ENCODE measurements at places on chromosomes 4 and X.

- DNase-seq, result no peak
Measured at GRCh38 chr4:147571036-147571770, 46.0 kb upstream of the TMEM184C start.

DNA sequence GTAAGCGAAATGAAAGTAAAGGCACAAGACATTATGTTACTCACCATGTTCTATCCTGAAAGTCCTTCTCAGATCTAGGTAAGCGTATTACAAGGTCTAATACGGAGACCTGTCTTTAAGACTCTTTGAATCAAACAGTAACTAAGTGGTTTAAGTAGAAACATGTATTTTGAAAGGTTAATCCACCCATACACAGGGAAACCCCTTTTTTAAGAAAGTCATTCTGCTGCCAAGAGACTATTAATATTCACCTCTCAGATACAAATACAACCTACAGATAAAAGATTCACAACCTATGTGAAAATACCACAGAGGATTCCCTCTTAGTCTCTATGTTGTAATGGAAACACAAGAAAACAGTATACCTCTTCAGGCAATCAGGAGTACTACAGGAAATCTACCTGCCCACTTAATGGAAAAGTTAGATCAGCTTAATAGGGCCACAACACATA lies 63.2 kb upstream of the TNIP3 start:
- DNase-seq, result no peak

GRCh38 chr4:23091711-23092110 lies 399.0 kb downstream of the GBA3 start:
- no peak for DNase-seq

GRCh38 chr4:30801876-30802275 lies 81.7 kb downstream of the PCDH7 start:
- DNase-seq, result no peak

DNA sequence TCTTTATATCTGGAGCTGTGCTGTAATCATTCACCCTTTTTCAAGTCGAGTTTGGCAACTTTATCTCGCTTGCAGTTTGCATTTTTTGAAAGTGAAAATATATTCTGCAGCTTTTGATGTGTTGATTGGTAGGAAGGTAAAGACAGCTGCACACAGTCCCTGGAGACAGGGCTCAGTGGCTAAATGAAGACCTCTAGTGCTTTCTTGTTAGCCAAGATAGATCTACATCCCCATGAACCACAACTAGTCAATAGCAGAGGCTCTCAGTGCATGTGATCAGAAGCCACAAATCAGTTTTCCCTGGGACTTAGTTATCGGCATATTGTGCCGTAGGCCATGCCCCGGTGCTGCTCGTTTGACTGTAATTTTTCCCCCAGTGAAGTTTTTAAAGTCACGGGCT lies 587.7 kb upstream of the PITX2 start:
- no peak for DNase-seq

DNA sequence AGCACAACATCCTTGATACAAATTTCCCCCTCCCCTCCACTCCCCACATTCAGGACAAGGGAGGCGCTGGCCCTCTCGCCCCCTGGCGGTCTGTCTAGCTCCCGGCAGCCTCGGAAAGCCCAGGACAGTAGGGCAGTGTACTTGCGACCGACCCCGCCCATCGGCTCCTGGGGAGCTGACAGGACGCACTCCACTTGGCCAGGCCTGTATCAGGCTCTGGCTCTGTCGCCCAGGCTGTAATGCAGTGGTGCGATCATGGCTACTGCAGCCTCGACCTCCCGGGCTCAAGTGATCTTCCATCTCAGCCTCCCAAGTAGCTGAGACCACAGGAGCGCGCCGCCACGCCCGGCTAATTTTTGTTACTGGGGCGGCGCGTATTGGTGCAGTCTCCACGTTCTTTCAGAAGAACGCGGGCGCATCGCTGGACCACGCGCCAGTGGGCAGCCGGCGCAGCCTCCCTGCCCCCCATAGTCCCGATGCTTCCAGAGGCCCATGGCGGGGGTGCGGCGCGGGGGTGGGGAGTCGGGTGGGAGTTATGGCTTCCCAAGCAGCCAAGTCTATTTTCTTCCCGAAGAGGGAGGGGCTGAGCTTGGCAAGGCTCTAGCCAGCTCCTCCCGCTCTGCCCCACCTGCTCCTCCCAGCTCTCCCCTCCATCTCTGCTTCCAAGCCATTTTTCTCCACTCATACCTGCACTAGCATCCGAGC lies 7.8 kb upstream of the AKAP14 start:
- peak; percentile 17 for DNase-seq

GRCh38 chr4:8033067-8033755 lies 93.5 kb upstream of the AFAP1 start:
- no peak for DNase-seq

- no peak for DNase-seq
Measured at GRCh38 chr4:142719854-142720541, 126.1 kb downstream of the INPP4B start.

- DNase-seq, result no peak
Measured at GRCh38 chr4:165351359-165352130, 24.1 kb downstream of the MSMO1 start.

- no peak for DNase-seq
Measured at GRCh38 chr4:89305712-89306437, 1.7 kb downstream of the GPRIN3 start.

GRCh38 chr4:55793479-55793878 lies 26.1 kb upstream of the EXOC1L start:
- DNase-seq, result no peak

- no peak for DNase-seq
Measured at GRCh38 chr4:93658443-93658842, 170.1 kb upstream of the ATOH1 start.

DNA sequence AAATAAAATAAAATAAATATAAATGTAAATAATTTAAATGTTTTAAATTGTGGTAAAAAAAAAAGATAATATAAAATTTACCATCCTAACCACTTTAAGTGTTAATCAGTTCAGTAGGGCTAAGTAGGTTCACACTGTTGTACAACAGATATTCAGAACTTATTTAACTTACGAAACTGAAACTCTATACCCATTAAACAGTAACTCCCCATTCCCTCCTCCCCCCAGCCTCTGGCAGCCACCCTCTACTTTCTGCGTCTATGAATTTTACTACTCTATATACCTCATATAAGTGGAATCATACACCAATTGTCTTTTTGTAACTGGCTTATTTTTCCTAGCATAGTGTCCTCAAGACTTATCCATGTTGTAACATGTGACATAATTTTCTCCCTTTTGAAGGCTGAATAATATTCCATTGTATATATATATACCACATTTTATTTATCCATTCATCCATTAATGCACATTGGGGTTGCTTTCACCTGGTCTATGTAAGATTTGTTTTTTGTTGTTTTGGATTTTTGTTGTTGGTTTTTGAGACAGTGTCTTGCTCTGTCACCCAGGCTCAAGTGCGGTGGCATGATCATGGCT lies 32.5 kb upstream of the ELF2 start:
- no peak for DNase-seq

DNA sequence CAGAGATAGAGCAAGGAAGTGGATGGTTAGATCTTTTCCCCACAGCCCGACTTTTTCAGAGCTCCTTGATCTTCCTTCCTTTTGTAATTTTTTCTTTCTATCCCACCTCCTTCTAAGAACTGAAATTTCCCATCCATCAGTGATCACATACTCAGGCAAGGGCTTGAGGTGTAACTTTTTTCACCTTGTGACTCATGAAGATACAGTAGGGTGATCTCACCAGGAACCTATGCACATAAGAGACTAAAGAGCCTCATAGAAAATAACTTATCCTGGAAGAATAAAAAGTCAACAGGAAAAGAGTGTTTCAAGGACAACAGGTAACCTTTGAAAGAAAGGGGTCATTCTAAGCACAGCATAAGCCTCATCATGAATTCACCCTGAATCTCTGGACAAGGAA lies 131.2 kb upstream of the HCCS start:
- no peak for DNase-seq

- DNase-seq, result no peak
Measured at GRCh38 chr4:159655547-159655946, 552.7 kb downstream of the RAPGEF2 start.

DNA sequence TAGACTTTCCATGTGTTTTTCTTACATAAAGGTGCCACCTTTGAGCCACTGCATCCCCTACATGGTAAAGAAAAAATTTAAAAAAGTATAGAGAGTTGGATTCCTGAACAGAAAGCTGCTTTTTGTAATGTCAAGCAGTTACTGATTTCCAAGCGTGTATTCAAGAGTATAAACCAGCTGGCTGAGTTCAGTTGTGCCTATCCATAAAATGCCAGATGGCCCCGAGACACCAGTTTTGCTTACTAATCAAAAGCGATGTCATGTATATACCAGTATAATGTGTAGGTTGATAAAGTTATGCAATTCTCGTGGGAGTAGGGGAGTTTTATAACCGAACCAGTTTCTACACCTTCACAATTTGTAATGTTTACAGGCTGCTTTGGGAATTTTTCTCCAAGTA lies 26.2 kb upstream of the PNPLA4 start:
- no peak for DNase-seq
